ENCODE measurements at places on chromosomes 7 and 10.
A peak's percentile ranks its signal among the peaks of the same experiment; 100 is the strongest.

GRCh38 chr7:37201876-37202198, 246.8 kb downstream of the ELMO1 start:
- DNase-seq = no peak

GRCh38 chr7:63521-64021, 128.8 kb upstream of the FAM20C start:
- DNase-seq = no peak

GRCh38 chr10:17782921-17783665, 26.1 kb upstream of the MRC1 start:
- no peak for DNase-seq

DNA sequence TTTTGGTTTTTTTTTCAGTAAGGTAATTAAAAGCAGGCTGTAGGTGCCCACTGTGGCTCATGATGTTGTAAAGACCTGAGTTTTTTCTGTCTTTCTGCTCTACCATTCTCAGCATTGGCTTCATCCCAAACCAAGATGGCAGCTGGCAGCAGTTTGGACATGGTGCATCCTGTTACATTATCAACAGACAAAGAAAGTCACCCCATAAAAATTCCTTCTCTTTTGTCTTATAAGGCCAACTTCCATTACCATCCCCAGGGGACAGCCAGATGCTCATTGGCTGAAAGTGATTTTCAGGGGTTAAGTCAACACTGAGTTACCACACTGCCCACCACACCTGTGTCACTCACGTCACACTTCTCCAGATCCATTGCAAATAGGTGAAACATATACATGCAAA, 558.4 kb downstream of the SDK1 start:
- no peak for DNase-seq

- DNase-seq = no peak
Measured at GRCh38 chr7:44154703-44155102, 13.6 kb upstream of the MYL7 start.

GRCh38 chr10:89869180-89869579, 167.8 kb downstream of the KIF20B start:
- DNase-seq = no peak

GRCh38 chr10:634256-634655, 55.2 kb downstream of the DIP2C start:
- DNase-seq = no peak

DNA sequence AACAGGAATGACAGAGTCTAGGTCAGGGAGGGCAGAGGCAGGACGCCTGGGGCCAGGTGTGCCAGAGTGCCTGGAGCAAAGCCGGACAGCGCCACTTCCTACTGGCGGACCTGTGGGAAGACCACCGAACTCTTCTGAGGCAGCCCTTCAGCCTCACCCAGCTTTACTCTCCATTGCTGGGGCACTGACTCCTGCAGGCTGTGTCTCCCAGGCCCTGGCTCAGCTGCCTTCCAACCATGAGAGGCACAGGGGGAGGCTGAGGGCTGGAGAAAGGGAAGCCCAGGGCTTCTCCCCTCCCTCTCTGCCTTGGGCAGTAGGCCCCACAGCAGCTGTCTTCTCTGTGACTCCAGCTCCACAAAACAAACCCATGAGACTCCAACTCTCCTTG, 139.6 kb upstream of the UNC5B start:
- no peak for DNase-seq

- no peak for DNase-seq
Measured at GRCh38 chr10:6558272-6558671, 21.8 kb downstream of the PRKCQ start.

GRCh38 chr10:30227481-30227880, 121.6 kb downstream of the MTPAP start:
- no peak for DNase-seq

DNA sequence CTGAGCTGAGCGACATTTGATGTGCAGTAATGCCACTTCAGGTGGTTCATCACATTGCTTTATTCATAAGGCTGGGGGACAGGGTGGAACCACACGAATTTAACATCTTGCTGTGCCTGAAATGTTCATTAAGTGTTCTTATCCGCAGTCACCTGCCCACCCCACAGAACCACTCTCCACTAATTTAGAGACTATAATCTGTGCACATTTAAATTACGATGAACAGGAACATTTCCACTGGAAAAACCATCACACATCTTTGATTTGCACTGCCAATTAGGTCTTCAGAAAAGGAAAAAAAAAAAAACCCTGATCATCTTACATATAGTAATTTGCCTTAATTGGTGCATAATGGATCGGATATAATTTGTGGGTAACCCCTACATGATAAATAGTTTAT, 2.3 kb downstream of the CDCA7L start:
- no peak for DNase-seq

DNA sequence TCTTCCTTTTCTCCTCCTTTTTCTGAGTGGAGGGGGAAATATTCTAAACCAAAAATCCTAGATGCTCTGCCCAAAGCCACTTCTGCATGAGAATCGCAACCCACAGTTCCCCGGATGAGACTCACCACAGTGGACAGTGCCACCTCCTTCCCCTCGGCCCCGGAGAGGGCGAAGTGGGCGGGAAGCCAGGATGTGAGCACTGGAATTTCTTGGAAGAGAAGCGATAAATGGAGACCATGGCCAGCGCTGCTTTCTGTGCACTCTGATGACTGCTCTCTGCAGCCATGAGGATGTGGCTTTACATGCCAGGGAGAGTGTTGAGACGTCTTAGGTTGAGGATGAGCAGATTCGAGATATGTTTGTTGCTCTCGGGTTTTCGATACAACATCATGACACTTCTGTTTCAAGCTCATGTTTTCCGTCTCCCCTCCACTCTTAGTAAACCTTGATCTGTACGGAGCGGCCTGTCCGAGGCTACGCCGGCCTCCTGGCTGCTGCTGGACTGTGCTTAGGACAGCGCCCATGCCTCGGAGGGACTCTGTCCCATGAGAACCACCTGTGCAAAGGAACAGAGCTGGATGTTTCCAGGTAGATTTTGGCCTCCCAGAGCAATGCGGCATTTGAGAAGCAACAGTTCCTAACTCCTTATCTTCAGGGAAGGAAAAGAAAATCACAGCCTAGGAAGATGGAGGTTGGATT, 414.6 kb upstream of the FOXK1 start:
- DNase-seq = no peak

DNA sequence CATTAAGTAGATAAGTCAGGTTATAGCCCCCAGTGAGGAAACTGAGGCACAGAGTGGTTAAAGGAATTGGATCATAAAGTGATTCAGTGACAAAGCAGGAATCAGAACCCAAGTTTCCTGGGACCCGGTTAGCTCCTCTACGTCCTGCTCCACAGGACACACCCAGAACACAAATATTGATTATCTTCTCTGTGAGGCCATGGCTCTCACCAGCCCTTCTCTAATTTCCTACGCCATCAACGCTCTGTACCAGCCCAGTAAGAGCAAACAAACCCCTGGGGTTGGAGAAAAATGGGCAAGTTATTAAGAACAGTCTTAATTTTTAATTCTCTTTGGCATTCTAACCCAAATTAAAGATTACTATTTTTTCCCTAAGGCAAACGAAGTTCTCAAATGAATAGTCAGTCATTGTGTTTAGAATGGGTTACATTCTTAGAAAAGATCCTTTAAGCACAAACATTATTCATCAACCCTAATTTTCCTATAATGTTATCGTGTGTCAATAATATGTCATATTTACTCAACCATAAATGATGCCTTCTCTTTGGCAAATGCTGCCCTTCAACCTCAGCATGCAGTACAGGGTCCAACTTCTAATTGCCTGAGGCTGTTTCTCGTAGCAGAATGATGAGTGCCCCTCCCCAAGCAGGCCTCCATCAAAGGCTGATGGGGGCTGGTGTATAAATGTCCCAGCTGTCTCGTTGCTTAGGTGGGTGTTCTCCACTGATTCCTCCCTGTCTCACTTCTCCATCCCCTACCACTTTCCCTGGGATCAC, 25.4 kb upstream of the TM9SF3 start:
- DNase-seq = no peak

- no peak for DNase-seq
Measured at GRCh38 chr7:38224392-38224791, 46.3 kb downstream of the STARD3NL start.

DNA sequence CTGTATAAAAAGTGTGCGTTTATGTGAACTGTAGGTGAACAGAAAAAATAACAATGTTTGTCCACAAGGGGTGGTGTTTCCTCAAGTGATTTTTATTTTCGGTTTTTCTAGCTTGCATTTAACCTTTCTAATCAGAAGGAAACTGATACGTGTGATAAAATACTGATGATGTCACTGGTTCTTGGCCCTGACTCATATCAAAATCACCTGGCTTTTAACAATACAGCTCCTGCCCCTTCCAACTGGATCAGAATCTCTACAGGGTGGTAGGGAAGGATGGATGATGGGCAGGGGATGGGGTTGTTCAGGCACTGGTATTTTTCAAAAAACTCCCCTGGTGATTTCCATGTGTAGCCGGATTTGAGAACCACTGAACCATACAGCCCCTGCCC, 10.9 kb downstream of the NPFFR1 start:
- DNase-seq = no peak

DNA sequence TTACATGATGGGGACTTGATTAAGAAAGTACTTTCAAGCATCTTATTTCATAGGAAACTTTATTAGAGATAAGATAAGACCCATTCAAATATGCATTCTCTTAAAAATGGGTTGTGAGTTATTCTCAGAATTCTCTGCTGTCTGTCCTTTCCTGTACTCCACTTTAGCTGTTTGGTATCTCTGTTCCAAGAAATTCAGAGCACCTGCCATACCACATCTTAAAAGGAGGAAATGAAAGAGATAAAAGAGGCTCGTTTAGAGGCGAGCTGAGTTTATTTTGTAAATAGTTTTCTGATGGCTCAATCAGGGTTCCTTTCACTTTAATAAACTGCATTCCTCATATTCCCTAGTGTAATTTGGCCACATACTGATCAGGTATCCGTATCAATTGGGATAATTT, 87.2 kb downstream of the MDFIC start:
- no peak for DNase-seq

GRCh38 chr10:74255888-74256357, 104.9 kb downstream of the ADK start:
- no peak for DNase-seq

GRCh38 chr7:6655636-6656385, 18.7 kb downstream of the ZNF316 start:
- no peak for DNase-seq

DNA sequence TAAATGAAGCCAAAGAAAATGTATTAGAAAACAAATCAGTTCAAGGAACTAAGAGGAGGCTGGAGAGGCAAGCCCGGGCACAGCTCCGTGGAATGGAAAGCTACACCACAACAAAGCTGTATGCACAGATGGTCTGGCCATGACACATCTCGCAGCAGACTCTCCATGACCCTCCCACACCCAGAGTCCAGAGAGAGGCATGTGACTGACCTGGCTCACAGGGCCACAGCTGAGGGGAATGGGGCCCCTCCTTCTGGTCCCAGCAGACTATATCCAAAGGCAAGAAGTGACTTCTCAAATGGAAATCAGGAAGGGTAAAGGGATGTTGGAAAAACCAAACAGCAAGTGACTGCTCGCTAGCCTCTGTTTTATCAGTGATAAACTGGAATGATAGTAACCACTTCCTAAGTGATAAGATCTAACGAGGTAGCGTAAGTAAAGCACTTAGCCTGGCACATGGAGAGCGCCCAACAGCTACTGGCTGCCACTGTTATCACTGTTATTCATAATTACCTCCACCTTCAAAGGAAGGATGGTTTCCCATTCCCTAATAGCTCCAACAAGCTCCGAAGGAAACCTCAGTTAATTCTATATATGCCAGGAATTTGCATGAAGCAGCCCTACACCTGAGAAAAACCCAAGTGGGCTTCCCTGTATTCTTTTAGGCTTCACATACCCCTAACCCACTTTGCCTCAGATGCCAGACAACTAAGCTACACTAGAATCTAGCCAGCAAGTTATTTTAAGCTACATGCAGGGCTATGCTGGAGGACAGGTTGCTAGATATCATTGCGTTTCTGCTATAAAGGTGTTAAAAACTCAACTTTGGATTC, 8.4 kb downstream of the OSBPL3 start:
- no peak for DNase-seq

- no peak for DNase-seq
Measured at GRCh38 chr10:129057856-129058663, 409.0 kb upstream of the MGMT start.

- DNase-seq = no peak
Measured at GRCh38 chr10:106436123-106436715, 728.3 kb downstream of the SORCS1 start.

DNA sequence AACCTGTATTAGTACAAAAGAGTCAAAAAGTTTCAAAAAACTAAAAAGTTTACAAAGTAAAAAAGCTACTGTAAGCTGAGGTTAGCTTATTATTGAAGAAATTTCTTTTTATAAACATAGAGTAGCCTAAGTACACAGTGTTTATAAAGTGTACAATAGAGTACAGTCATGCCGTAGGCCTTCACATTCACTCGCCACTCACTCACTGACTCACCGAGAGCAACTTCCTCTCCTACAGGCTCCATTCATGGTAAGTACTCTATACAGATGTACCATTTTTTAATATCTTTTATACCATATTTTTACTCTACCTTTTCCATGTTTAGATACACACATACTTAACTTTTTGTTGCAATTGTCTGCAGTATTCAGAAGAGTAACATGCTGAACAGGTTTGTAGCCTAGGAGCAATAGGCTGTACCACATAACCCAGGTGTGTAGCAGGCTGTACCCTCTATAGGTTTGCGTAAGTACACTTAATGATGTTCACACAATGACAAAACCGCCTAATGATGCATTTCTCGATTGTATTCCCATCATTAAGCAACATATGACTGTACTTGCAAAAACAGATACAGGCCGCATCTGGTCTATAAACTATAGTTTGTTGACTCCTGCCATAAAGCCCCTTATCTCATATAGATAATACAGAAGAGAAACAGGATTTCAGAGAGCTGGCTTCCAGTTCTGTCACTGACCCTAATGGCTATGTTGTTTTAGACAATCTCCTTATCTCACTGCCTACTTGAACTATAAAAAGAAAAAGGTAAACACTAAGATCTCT, 438.8 kb downstream of the HTR7 start:
- no peak for DNase-seq

GRCh38 chr10:17001961-17002749, 127.5 kb downstream of the CUBN start:
- no peak for DNase-seq

- peak; percentile 50 for DNase-seq
Measured at GRCh38 chr10:5412277-5412941, at the start of gene NET1. NET1 (plus strand) TSS chr10:5412557; CDS start chr10:5412693, 136 bp downstream.

DNA sequence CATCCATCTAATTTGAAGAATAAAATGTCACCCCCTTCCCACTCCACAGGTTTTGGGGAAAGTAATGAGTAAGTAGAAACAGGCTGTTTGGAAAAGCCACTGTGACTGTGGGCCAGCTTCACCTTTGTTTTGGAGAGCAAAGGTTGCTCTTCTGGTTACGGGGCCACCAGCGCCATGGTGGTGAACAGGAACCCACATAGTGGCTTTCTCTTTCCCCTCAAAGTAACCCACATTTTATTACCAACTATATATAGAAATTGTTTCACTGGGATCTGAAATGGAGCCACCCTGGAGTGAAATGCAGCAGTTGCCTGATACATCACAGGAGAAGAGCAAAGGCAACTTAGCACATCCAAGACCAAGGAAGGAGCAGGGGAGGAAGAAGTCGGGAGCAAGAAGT, 112.3 kb upstream of the EFCAB10 start:
- no peak for DNase-seq
